Stimulated activated CD4-positive, alpha-beta T cell treated with anti-CD3 and anti-CD28 coated beads, TNF-alpha, amount 100 ng/mL, for 48 hours (primary cell): ENCODE measurements at places on chromosomes 7 and 10.

DNA sequence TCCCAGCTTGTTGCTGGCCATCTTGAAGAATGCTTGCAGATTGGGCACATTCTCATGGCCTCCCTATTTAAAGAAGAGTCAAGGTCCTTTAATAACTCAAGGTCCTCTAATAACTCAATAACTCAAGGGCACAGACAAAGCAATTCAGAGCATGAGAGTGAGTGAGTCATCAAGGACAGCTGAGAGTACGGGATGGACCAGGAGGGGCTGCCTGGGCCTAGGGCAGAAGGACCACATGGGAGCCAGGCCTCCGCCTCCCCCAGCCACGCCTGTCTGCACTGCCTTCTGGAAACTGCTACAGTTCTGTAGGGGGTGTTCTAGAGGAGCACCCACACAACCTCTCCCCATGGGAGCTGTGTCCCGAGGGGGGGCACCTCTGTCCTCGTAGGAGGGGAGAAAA lies 48.9 kb downstream of the ZNF503 start:
- DNase-seq: no peak

GRCh38 chr10:69242040-69242851 lies 22.1 kb downstream of the HKDC1 start:
- no peak for DNase-seq

GRCh38 chr7:66735154-66735553 lies 5.4 kb upstream of the RABGEF1 start:
- no peak for DNase-seq

DNA sequence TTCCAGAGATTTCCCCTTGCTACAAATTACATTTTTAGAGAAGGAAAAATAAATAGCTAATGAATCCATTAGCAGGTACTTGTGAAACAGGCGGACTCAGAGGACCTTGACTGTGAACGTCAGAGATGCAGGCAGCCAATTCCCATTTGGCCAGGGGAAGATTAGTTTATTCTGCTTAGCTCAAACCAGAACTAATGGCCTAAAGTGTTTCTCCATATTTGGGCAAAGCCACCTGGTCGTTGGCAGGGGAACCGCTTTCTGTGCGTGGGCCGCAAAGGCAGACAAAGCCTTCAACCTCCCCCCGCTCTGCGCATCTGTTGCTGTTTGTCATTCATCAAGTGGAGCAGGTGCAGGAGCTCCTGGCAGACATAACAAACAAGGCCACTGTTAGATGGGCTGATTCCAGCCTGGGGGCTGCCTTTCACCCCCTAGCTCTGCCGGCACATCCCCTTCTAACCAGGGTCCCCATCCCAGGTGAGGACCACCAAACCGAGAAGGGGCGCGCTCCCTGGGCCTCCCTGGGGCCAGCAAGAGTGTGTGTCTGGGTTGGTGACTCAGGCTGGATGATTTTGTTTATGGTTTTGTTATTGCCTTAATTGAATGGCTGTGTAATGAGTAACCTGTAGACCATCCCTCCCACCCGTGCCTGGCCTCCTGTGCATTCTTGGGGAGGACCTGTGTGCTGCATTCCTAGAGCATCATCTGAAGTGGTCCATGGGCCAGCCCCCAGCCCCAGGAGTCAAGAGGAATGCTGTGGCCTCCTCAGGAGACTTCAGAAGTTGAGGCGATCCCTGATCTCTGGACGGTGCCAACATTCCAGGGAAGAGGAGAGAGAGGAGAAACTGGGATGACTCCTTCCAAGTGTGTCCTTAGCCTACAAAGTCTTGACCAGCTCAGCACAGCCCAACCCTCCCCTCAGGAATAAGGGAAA lies 14.5 kb upstream of the CPA1 start:
- no peak for DNase-seq

- no peak for DNase-seq
These were observed 119.7 kb downstream of the WDR11 start for GRCh38 chr10:120970595-120971529.

DNA sequence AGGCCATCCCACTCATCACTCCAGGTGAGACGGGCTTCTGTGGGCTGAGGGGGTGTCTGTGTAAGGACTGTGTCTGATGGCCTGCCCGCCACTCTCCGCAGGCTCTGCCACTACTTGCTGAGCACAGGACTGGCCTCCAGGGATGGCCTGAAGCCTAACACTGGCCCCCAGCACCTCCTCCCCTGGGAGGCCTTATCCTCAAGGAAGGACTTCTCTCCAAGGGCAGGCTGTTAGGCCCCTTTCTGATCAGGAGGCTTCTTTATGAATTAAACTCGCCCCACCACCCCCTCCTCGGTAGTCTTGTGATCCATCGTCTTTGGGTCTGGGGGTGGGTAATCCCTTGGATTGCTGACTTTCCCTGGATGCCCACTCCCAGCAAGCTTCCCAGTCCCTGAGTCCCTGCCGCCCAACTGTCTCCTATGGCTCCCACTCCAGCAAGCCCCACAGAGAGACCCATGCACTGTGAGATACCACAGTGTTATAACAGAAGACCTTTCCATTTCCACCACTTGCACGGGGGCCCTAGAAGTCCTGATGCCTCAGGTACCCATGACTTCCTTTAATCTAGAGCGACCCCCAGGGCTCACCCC lies 4.7 kb downstream of the FXYD4 start:
- no peak for DNase-seq

- no peak for DNase-seq
These were observed 754.6 kb downstream of the REEP3 start for GRCh38 chr10:64275774-64276173.

- no peak for DNase-seq
These were observed 315.2 kb downstream of the GATA3 start for GRCh38 chr10:8369666-8370065.
